ENCODE measurements at places on chromosomes 4 and X.

- DNase-seq, result no peak
Observed at GRCh38 chr4:2924765-2925301, 38.4 kb downstream of the NOP14 start.

GRCh38 chrX:12946406-12946805 is 28.5 kb upstream of the TMSB4X start:
- no peak for DNase-seq

GRCh38 chrX:53442322-53442631 is 8.1 kb upstream of the HSD17B10 start:
- DNase-seq, result peak; percentile 93

DNA sequence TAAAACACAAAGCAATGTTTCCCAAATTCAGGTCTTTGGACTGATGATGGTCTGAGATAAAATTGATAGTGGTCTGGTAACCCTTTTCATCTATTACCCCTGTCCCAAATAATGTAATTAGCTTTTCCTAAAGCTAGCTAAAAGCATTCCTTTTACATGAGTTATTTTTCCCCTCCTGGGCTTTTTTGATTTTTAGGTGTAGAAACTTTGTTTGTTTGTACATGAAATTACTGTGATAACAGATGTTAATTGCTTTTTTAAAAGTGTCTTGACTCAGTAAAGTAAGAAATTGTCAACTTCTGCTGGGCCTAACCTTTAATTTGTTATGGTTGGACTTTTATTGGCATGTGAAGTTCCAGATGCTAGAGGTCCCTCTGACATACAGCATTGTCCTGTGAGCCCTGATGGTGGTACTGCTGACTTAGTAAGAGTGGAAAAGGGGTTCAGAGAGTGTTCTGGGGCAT is 145.5 kb downstream of the ARHGAP10 start:
- DNase-seq, result no peak

DNA sequence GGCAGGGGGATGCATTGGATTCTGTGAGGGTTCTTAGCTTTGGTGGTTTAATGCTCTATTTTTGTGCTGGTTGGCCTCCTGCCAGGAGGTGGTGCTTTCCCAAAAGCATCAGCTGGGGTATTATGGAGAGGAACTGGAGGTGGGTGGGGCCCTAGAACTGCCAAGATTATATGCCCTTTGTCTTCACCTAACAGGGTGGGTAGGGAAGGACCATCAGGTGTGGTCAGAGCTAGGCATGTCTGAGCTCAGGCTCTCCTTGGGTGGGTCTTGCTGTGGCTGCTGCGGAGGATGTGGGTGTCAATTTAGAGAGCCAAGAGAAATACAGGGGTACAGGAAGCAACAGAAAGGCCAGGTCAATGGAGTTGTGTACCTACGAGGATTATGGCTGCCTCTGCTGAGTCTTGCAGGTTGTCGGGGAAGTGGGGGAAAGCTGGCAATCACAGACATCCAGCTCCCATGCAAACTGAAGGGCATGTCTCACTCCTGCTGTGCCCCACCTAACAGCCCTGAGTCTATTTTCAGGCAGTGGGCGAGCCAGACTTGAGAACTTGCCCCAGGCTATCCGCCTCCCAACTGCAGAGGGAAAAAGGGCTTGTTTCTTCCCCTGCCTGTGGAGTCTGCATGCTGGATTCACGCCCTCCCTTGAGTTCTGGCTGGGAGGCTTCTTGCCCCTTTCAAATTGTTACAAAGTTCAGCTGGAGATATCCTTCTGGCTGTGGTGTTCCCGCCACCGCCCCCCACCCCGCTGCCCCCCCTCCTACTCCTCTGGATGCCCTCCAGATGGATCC is 212.0 kb downstream of the COMMD8 start:
- no peak for DNase-seq

GRCh38 chr4:173125216-173125812 is 43.3 kb upstream of the GALNT7 start:
- no peak for DNase-seq
